Stimulated activated CD8-positive, alpha-beta memory T cell treated with anti-CD3 and anti-CD28 coated beads, Interleukin-7, amount 100 ng/mL, for 24 hours (primary cell): ENCODE measurements at places on chromosomes 2 and 18.

- DNase-seq = no peak
Measured at GRCh38 chr2:133651861-133652260, 83.6 kb upstream of the NCKAP5 start.

DNA sequence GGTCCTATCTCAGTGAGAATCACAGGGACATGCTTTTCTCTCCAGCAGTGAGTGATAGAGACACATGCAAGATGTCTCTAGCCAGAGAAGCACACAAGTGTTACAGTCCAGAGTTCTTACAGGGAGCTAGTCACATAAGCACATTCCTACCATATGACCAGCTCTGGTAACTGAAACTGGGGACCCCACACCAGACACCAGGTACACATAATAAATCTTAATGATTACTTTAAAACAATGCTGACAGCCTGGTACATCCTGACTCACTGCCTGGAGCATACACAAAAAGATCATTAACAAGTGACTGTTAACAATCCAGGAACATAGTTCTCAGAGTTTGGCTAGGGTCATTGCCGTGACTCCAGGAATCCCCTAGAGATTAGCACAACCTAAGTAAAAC, 53.6 kb downstream of the GALNT1 start:
- no peak for DNase-seq

DNA sequence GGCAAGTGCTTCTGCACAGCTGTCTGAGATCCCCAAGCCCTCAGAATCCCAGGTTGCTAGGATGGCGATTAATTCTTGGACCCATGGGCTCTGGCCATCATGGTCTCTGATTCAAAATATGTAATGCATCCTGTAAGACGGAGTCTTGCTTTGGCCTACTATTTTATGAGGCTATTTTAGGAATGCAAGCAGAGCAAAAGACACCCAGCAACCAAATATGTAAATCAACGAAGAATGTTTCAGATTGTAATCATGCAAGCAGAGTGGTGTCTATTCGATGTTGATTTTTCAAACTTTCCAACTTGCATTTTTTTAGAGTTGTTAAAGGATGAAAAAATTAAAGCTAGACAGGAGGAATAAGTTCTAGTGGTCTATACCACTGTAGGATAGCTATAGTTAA, 154.8 kb downstream of the COL6A3 start:
- no peak for DNase-seq

DNA sequence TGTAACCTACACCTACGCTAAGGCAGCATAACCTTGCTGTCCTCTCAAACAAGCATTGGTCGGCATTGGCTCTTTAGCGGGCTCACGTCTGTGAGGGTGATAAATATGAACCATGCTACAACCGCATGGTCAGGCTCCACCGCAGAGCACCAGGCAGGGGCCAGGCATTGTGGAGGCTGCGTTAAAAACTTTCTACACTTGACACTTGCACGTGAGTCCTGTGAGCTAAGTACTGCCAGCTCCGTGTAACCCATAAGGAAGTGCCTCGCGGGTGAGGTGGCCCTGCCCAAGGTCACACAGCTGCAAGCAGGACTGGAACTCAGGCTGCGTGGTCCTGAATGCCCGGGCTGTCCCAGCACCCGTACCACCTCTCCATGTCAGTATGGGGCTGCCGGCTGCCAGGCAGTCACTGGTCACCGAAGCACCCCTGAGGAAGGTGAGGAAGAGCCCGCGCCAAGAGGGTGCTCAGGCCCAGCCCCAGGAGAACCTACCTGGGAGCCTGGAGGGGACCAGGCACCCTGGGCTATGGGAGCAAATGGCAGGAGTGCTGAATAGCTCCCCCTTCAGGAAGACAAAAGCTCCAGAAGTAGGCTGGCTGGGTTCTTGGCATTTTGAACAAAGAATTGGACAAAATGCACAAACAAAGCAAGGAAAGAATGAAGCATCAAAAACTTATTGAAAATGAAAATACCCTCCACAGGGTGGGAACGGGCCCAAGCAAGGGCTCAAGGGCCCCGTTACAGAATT, 271.1 kb upstream of the RAB6C start:
- no peak for DNase-seq

DNA sequence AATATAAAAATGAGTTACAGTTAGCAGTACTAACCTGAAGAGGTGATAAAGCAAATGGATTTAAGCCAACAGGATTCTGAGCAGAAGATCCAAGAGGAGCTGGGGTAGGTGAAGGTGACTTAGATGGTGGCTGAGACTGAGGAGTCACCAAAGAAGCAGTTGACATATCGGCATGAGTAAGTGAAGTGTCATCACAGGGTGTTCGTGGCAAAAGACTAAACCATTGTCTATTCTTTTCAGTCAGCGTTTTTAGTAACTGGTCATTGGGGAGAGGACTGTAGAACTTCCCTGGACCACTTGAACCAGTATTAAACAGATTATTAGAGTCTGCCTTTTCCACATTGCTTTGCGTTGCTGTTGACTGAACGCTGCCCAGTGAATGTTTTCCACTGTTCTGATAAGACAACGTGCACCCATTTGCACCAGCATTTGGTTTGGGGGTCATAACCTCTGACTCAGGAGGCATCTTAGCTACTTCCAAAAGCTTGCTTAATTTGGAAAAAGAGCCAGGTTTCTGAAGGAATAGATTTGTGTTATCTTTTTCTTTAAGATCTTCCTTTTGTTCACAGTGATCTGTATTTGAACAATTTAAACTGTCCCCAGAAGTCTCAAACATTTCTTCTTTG, 63.3 kb upstream of the WDSUB1 start:
- DNase-seq = no peak

GRCh38 chr2:65404988-65405697, 27.3 kb downstream of the SPRED2 start:
- DNase-seq = no peak

GRCh38 chr2:182826064-182826463, 40.4 kb downstream of the FRZB start:
- no peak for DNase-seq

- DNase-seq = no peak
Measured at GRCh38 chr2:235216901-235217300, 265.1 kb downstream of the SH3BP4 start.

GRCh38 chr2:120443946-120444345, 98.0 kb downstream of the INHBB start:
- DNase-seq = no peak

- no peak for DNase-seq
Measured at GRCh38 chr18:55421615-55422419, 166.2 kb downstream of the TCF4 start.

- no peak for DNase-seq
Measured at GRCh38 chr2:32453242-32454062, 96.6 kb downstream of the BIRC6 start.
